Stimulated activated CD4-positive, alpha-beta T cell treated with anti-CD3 and anti-CD28 coated beads, TNF-alpha, amount 100 ng/mL, for 24 hours (primary cell): ENCODE measurements at places on chromosomes 7 and 10.

GRCh38 chr10:53808677-53809372 lies 992.2 kb downstream of the PCDH15 start:
- DNase-seq = no peak

DNA sequence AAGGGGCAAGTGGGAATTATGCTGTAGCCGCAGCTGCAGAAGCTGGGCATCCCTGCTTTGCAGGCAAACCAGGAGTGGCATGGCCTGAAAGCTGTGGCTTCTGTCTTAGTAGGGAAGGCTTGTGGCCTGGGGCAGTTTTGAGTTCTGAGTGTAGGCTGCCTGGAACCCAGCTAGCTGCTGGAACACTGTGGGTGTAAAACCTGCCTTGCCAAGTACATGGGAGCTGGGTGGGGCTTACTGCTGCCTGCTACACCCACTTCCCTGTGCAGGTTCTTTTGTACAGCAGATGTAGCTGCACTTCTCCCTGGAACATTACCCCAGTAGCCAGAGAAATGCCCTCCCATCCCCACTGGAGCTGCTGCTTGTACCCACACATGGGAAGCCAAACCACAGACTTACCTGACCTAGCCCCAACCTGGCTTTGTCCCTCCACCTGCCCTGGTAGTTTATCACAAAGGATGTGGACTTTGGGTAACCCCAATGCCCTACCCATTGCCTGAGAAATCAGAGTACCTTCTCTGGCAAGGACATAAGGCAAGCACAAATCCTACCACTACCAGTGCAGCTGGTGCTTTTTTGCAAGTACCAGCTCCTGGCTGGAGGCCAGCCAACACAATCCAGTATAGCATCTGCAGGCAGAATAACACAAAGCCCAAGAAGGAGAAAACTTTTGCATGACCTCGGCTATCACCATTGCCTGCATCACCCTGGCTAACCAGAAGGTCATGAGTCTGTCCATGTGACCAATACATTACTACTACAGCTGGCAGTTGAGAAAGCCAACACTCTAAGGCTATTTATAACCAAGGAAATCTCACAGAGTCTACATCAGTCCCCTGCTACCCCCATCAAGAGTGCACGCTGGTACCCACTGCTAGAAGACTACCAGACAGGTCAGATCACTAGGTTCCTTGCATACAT lies 26.5 kb upstream of the PPP1R3A start:
- DNase-seq = no peak

DNA sequence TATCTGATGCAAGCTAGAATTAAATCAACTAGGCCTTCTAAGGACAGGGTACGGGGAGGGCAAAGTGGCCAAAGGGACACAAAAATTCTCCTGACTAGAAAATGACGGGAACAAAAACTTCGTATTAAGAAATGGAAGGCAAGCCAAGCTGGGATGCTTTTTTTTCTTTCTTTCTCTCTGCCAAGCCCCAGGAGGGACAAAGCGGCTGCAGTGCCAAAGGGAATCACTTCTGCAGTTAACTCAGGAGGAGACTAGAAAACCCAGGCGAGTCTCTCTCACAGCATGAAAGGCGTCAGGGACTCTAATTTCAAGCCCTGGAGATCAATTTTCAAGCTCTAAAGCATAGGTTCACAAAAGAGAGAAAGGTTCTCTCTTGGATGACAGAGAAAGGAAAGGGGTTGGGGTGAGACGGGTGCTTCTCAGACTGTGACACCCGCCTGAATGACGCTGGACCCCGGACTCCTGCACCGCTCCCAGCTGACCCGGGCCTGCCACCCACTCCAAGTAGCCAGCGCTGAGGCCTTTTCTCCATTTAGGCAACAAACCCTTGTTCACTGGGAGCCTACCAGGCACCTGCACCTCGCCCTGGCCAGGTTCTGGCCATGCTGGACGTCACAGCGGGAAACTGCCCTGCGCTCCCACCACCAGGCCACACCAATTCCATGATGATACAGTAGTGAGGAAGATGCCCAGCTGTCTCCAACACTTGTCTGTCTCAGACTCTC lies 56.5 kb downstream of the KIAA1549 start:
- no peak for DNase-seq

GRCh38 chr7:151599401-151600227 lies 79.9 kb upstream of the RHEB start:
- DNase-seq = no peak

DNA sequence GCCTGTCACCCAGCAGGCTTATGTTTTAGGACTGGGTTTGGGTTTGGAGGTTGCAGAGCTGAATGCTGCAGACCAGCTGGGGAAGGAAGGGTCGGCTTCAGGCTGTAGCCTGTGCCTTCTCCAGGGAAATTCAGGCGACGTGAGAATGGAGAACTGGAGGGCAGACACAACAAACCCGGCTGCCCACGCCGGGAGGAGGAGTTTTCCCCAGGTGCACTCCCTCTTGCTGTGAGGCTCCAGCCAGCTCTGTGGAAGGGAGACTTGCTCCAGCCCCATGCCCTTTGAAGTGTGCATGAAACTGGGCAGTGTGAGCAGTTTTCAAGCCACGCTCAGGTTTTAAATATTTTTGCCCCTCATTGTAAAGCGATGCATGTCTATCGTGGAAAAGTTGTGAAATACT lies 279.1 kb downstream of the CCSER2 start:
- DNase-seq = no peak

- DNase-seq = no peak
Observed at GRCh38 chr7:1811850-1812508, 141.9 kb downstream of the ELFN1 start.

GRCh38 chr10:63711867-63712716 lies 190.9 kb downstream of the REEP3 start:
- DNase-seq = no peak

DNA sequence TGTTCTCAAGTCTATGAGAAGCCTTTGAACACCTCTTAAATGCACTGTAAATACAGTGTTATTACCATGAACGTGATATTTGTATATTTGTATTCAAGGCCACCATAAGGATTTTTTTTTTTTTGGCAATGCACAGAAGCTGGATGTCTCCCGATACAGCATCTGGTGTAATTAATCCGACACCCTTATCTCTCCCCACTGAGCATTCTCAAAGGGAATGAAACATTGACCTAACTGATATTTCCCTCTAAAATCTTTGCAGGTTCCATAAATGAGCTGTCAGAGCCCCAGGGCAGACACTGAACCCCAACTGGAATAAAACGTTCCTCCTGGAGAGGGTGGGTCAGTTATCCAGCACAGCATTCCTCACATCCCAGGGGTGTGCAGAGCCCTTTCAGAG lies 316.6 kb downstream of the PAXIP1 start:
- no peak for DNase-seq

- no peak for DNase-seq
Observed at GRCh38 chr7:36209814-36210183, 56.7 kb downstream of the EEPD1 start.

DNA sequence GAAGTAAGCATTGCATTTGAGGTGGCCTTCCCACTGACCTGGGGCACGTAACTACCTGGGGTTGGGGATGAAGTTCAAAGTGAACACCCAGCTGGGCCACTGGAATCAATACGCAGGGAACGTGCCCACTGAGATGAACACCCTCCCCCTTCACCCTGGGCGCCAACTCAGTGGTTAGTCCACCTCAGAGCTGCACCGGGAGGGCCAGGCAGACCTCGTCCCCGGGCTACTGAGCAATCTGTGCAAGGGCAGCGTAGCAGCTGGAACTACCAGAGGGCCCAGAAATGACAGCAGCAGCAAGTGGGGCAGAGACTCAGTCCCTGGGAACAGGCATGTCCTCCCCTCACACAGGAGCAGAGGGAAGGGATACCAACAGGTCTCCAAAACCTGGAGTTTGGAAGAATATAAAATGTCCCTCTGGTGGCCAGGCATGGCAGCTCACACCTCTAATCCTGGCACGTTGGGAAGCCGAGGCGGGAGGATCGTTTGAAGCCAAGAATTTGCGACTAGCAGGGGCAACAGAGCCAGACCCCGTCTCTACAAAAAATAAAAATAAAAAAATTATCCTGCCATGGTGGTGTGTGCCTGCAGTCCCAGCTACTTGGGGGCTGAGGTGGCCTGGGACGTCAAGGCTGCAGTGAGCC lies 143.9 kb downstream of the SH3PXD2A start:
- DNase-seq = no peak

DNA sequence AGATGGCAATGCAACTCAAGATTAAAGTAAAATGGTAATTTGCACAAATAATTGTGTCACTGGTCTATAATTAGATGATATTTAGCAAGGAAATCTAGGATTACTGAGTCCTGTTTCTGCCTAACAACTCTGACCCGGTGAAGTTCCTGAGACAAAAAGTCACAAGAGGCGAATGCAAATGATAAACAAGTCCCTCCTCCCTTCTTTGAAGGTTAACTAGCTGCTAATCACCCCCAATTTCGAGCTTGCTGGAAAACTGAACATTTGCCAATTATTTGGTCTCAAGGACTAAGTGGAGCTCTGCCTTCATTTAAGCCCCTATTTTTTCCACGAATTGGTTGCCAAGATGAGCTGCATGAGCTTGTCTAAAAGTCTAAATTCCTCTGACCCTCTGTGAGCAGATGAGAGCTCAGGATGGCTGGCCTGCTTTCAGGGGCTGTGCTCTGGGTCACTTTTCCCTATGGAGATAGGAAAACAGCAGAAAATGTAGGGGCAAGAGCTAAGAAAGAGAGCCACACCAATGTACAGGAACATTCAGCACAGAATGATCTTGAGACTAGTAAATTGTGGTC lies 127.3 kb downstream of the MBL2 start:
- no peak for DNase-seq

- no peak for DNase-seq
Observed at GRCh38 chr7:75718390-75719031, 20.2 kb downstream of the HIP1 start.

GRCh38 chr10:52778511-52779392 lies 6.2 kb upstream of the MBL2 start:
- DNase-seq = no peak

DNA sequence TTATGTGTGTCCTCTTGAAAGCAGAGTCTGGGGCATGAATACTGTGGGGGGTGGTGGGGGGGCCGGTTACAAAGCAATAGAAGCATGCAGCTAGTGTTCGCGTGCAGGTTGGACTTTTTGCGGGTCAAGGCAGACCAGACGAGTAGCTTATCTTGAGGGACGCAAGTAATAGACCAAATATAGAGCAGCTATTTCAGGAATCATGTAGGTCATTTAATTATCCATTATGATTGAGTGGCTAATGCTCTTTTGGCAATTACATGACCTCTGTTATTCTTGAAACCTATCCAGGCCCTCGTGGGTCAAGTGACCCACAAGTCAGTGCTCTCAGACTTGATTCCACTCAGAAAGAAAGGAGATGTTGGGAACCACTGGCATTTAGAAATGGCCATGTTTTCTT lies 93.0 kb downstream of the BTRC start:
- no peak for DNase-seq

- DNase-seq = no peak
Observed at GRCh38 chr10:26859241-26860101, 1.3 kb downstream of the ABI1 start.

DNA sequence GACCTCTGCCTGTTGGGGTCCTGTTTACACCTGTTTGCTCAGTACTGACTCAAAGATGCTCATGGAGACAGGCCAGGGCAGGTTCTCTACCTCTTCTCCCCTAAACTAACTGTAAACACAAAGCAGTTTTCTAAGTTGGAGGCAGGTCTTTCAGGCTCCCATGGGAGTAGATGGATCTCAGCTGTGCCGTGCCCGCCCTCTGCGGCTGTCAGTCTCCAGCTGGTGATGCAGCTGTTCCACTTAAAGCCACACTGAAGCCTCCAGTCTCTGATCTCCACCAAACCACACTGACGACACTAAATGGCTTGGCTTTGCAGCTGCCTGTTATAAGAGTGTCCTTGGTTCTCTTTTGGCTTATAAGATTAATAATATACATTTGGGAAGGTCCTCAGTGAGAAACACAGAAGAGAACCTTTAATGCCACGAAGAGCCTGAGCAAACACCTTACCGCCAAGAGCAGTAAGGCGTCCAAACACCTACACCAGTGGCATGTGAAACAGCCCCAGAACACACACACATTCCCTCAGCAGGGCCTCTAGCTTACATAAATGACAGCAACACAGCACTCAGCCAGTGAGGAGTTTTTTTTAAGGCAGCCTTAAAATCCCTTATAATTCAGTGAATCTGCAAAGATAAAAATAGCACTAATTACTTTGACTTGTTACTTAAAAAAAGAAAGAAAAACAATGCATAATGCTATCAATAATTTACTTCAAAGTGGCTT lies 60.4 kb upstream of the KCNIP2 start:
- DNase-seq = no peak

DNA sequence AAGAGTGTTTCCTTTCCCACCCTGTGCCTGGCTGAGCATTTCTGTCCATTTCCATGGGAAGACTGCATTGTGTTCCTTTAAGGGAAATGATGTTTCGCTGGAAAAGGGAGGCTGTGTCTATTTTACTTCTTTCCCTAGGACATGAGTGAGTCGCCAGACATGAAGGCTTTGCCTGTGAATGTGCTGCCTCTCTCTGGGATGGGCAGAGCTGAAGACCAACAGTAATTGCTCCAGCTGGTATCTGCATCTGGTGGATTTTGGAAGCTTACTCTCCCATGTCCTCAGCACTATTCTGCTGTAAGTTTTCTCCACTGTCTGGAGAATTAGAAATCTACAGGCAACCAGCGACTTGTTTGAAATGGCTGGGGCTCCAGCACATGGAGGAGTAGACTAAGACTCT lies 264.6 kb upstream of the BMPER start:
- no peak for DNase-seq

DNA sequence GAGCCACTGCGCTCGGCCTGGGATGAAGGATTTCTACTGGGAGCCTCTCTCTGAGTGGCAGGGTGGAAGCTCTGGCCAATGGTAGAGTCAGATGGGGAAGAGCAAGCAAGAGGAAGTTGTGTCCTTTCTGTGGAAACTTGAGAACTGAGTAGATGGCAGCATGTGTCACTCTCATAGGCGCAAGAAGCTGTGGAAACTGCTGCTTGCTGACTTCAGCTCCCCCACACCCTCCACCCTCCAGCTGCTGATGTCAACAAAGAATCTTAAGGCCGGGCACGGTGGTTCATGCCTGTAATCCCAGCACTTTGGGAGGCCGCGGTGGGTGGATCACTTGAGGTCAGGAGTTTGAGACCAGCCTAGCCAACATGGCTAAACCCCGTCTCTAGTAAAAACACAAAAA lies 39.8 kb upstream of the SRGN start:
- no peak for DNase-seq

- no peak for DNase-seq
Observed at GRCh38 chr7:111910656-111911055, 295.5 kb downstream of the DOCK4 start.

GRCh38 chr7:18798088-18798906 lies 302.7 kb downstream of the HDAC9 start:
- DNase-seq = no peak

DNA sequence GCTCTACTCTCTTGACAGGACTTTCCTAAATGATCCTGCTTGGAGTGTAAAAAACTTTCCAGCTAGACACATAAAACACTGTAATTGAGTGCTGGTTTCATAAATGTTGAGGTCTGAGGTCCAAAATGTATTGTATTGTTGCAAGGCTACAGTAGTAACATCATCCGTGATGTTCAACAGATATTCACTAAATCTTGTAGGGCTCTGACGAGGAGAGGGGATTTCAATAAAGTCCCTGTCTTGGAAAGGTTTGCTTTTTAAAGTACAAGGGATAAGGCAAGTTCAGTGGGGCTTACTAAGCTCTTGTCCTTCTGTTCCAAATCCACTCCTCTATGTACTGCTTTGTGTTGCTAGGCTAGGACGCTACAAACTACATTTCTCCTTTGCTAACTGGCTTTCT lies 48.9 kb downstream of the FHIP2A start:
- no peak for DNase-seq
